RPMI8226 (cell line): ENCODE measurements at places on chromosomes 2 and 18.

- DNase-seq: no peak
Measured at GRCh38 chr2:188957646-188958045, 16.5 kb upstream of the COL3A1 start.

- no peak for DNase-seq
Measured at GRCh38 chr2:6747433-6747832, 118.3 kb downstream of the CMPK2 start.

- DNase-seq: no peak
Measured at GRCh38 chr2:190678444-190679162, 29.7 kb downstream of the NAB1 start.

DNA sequence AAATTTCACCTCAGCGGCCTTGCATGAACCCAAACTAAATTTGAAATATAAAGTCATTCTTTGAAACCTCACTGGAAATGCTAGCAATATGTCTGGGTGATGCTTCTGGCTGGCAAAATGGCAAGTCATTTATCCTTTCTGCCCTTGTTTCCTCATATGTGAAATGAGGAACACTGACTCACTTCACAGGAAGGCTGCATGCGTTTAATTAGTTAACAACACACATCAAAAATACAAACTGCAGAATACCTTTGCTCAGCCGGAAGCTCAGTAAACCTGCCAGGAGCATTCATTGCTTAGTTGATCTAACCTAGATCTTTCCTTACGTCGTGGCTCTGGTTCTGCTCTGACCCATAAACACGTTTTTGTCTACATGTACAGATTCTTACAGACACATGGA, 214.2 kb upstream of the ACVR2A start:
- DNase-seq: no peak

DNA sequence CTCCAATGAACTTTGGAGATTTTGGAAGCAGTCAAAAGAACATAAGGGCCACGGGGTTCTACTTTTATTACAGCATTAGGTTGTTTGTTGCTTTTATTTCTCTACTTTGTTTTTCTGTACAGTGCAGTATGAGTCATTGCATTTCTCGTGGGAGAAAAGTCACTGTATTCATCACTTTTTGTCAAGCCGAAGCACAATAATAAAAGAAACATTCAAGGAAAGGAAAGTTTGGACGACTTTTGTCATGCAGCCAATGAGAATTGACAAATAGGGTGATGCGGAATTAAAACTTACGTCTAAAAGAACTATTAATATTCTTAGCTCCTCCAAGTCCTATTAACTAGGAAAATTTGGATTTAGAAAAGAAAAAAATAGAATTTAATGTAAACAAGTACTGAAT, 209.9 kb downstream of the TMEM182 start:
- no peak for DNase-seq

GRCh38 chr2:8922431-8922830, 81.1 kb downstream of the MBOAT2 start:
- no peak for DNase-seq

- DNase-seq: no peak
Measured at GRCh38 chr2:58845011-58845410, 603.9 kb upstream of the FANCL start.

DNA sequence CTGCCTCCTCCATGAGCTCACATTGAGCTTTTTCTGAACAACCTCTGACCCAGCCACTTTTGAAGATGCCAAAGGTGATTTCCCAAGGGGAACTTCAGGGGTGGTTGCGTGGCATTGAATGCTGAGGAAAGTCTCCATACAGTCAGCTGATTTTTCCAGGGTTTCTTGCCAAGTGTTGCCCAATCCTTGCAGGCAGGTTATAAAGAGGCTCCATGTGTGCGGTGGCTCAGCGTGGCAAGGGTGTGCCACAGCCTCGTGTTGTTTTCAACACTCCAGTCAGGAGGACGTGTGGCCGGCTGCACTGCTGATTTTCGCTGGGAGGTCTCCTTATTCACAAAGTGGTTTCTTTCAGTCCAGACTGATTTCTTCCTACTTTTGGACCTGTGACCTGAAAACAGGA, 81.4 kb upstream of the GATA6 start:
- DNase-seq: no peak

GRCh38 chr2:43025709-43026295, 200.6 kb downstream of the ZFP36L2 start:
- no peak for DNase-seq
